Activated CD4-positive, alpha-beta T cell treated with anti-CD3 and anti-CD28 coated beads for 48 hours (primary cell): ENCODE measurements at places on chromosomes 3 and 15.

- no peak for DNase-seq
Observed at GRCh38 chr3:33006081-33006480, 54.6 kb downstream of the CCR4 start.

GRCh38 chr3:63395960-63396359, 117.9 kb downstream of the SYNPR start:
- no peak for DNase-seq

GRCh38 chr15:73305331-73306211, 63.2 kb downstream of the HCN4 start:
- DNase-seq = peak; percentile 33

- DNase-seq = no peak
Observed at GRCh38 chr3:13371100-13372075, 48.7 kb downstream of the NUP210 start.
